ENCODE measurements at places on chromosomes 4 and X. TPM values are rescaled to one million over a fixed set of nuclear protein-coding genes. Genes with fewer than 3 reads are reported as not detected.

The F8A3 gene
- 23.1 TPM for total RNA-seq

The F9 gene
- not detected for total RNA-seq

The MTNR1A gene
- total RNA-seq: 1.3 TPM

The JAKMIP1 gene
- total RNA-seq: 29.1 TPM

The TENM3 gene
- total RNA-seq: 52.3 TPM

The FAM47E gene
- 15.1 TPM for total RNA-seq

The SMARCA1 gene
- 157 TPM for total RNA-seq
